ENCODE measurements at places on chromosomes 13 and 19. TPM values are rescaled to one million over a fixed set of nuclear protein-coding genes. Genes with fewer than 3 reads are reported as not detected.

DNA sequence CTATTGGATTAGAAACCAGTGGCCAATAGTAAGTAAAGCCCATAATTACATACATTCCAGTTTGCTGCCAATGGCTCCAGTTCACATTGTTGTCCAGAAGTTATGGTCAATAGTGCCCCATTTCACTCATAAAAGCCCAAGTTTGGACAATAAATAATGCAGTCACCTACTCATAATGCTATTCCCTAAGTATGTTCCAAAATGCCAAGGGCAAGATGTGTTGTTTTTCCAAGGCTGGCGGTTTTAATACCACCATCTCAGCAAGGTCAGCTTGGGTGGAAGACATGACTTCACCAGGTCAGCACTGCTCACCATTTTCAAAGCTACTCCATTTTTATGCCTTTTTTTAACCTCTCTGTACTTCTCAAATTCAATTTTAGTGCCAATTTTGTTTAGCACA is 32.7 kb downstream of the KCTD12 start:
- no peak overlapping the region for H3K4me3 ChIP-seq
- H3K27ac ChIP-seq, result no peak overlapping the region
- DNase-seq, result no peak
- no peaks in the 10 kb centered on the region for H3K27me3 ChIP-seq
- H3K4me1 ChIP-seq, result no peaks in the 10 kb centered on the region

Gene PBX4
- total RNA-seq, result 4.3 TPM

Gene FUT6
- not detected for total RNA-seq

GRCh38 chr13:112635323-112635722 is 47.4 kb upstream of the TUBGCP3 start:
- H3K27me3 ChIP-seq, result peaks cover 16% of the 10 kb centered on the region
- H3K4me1 ChIP-seq, result no peaks in the 10 kb centered on the region
- no peak overlapping the region for H3K27ac ChIP-seq
- H3K36me3 ChIP-seq, result no peaks in the 10 kb centered on the region

DNA sequence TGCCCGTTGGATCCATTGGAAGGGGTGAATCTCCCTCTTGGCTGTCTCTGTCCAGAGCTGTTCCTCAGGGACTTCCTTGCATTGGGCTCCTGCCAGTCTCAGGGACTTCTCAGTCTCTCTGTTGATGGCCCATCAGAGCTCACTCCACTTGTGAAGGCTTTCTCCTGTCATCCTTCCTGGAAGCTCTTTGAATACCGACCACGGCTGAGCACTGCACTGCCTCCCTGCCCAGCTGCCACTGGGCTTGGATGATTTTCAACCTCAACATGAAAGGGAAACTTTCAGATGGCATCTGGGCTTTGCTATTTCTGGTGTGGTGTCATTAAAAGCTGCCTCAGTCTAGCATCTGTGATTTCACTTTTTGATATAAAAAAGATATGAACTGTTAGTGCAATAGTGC is 66.1 kb upstream of the ANKRD10 start:
- no peaks in the 10 kb centered on the region for H3K4me1 ChIP-seq
- no peak for DNase-seq
- no peaks in the 10 kb centered on the region for H3K27me3 ChIP-seq
- H3K36me3 ChIP-seq, result no peaks in the 10 kb centered on the region
- no peak overlapping the region for H3K4me3 ChIP-seq

DNA sequence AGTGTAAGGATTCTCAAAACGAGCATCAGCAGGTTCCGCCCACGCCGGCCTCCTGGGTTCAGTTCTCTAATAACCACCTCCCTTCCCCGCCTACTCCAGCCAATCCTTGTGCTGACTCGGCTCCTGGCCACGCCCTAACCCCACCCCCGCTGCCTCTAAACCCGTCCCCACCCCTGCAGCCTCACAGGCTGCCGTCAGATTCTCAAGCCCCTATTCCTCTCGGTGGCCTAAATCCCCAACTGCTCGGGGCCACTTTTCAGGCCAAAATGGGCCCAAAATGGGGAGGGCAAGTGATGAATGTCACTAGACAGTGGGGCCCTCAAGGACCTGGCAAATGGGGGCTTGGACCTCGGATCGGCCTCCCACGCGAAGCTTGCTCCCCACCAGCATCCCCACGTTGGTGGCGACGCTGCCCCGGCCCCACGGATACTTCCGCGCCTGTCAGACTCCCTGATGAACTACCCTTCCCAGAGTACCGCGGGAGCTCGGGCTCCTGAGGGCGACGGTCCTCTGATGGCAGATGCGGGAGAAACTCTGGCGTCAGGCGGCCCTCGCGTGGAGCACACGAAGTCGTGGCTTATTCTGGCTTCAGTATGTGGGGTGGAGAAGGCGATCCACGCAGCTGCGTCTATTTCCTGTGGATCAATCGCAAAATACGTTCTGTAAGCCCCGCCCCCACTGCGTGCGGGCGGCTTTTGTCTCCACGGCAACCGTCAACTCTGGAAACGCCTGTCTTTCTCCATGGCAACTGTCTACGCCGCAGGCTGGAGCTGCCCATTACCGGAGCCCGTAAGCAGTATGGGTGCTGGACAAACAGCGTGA is 24.8 kb downstream of the ZNF473 start:
- no peaks in the 10 kb centered on the region for H3K27me3 ChIP-seq
- H3K27ac ChIP-seq, result peak overlapping the region; percentile 81
- H3K4me1 ChIP-seq, result peaks cover 17% of the 10 kb centered on the region
- peak; percentile 82 for DNase-seq
- H3K36me3 ChIP-seq, result peaks cover 17% of the 10 kb centered on the region

- no peaks in the 10 kb centered on the region for H3K27me3 ChIP-seq
- peaks cover 71% of the 10 kb centered on the region for H3K36me3 ChIP-seq
- H3K4me3 ChIP-seq, result no peak overlapping the region
Measured at GRCh38 chr19:49838885-49839588, 11.9 kb upstream of the PTOV1 start.

DNA sequence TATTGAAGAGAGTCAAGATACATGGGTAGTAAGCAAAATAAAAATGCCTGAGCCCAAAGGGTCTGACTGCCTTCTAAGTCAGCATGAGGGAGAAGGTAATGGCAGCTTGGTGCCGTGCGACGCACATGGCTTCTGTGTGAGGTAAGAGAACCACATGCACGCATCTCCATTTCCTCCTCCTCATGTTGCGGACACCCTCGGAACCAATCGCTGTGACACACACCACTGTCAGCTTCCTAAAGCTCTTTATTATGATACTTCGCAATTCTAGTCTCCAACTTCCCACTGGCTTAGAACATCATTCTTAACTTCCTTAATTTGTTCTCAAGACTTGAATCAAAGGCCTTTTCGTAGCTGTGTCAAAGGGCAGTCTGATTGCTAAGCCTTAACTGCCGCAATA is 170.1 kb downstream of the OXGR1 start:
- no peak overlapping the region for H3K4me3 ChIP-seq
- no peaks in the 10 kb centered on the region for H3K27me3 ChIP-seq
- no peak for DNase-seq
- H3K4me1 ChIP-seq, result no peaks in the 10 kb centered on the region

GRCh38 chr13:113607056-113607888 is 22.7 kb downstream of the TFDP1 start:
- H3K27me3 ChIP-seq, result no peaks in the 10 kb centered on the region
- peaks cover 11% of the 10 kb centered on the region for H3K4me1 ChIP-seq
- no peak overlapping the region for H3K4me3 ChIP-seq

Gene CHAF1A
- 6.2 TPM for total RNA-seq

Gene SIGLEC10
- total RNA-seq, result 3.1 TPM

GRCh38 chr19:17553256-17553655 is 2.2 kb upstream of the COLGALT1 start:
- no peaks in the 10 kb centered on the region for H3K27me3 ChIP-seq
- peaks cover 16% of the 10 kb centered on the region for H3K4me1 ChIP-seq
- peak overlapping the region; percentile 60 for H3K27ac ChIP-seq
- no peak for DNase-seq
- H3K36me3 ChIP-seq, result peaks cover 7% of the 10 kb centered on the region
- no peak overlapping the region for H3K4me3 ChIP-seq

- no peak for DNase-seq
- H3K4me1 ChIP-seq, result no peaks in the 10 kb centered on the region
- no peaks in the 10 kb centered on the region for H3K36me3 ChIP-seq
- H3K4me3 ChIP-seq, result no peak overlapping the region
Measured at GRCh38 chr13:87535911-87536310, 135.3 kb upstream of the SLITRK5 start.

DNA sequence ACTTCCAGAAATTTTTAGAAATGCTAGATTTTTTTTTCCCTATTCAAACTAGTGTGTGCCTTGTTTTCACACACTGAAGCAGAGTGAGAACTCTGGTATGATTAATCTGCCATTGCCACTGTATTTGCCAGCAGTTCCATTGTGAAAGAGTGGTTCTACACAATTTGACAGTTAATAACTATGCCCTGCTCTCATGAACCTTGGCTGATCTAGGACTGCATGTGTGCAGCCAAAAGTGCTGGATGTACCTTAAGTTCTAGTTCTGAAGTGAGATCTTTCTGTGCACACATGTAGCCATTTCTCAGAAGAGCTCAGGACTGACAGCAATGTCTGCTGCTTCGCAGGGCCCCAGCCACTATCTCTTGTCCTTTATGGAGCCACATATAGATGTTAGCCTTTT is 328.2 kb upstream of the SPRY2 start:
- H3K4me3 ChIP-seq, result no peak overlapping the region
- H3K4me1 ChIP-seq, result no peaks in the 10 kb centered on the region
- H3K27me3 ChIP-seq, result no peaks in the 10 kb centered on the region
- no peaks in the 10 kb centered on the region for H3K36me3 ChIP-seq
- DNase-seq, result no peak

GRCh38 chr13:79445968-79446645 is 34.8 kb upstream of the NDFIP2 start:
- H3K27me3 ChIP-seq, result no peaks in the 10 kb centered on the region
- DNase-seq, result no peak
- no peaks in the 10 kb centered on the region for H3K4me1 ChIP-seq

Gene CGB3
- 0.72 TPM for total RNA-seq

DNA sequence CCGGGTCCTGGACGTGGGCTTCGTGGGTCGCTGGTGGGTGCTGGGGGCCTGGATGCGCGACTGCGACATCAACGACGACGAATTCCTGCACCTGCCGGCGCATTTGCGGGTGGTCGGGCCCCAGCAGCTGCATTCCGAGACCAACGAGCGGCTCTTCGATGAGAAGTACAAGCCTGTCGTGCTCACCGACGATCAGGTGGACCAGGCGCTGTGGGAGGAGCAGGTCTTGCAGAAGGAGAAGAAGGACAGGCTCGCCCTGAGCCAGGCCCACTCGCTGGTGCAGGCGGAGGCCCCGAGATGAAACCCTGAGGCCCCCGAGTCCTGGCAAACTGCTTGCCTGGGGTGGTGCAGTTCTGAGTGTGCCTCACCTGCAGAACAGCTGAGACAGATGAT is 787 bp downstream of the TIMM29 start:
- H3K27ac ChIP-seq, result no peak overlapping the region
- no peaks in the 10 kb centered on the region for H3K27me3 ChIP-seq
- H3K4me1 ChIP-seq, result peaks cover 24% of the 10 kb centered on the region

Data from spinal cord (tissue), 10 donors.